ENCODE measurements at places on chromosomes 12 and 14. TPM values are rescaled to one million over a fixed set of nuclear protein-coding genes. Genes with fewer than 3 reads are reported as not detected.

The RPL41 gene
- 2,621 TPM for total RNA-seq

The SPTB gene
- under 0.01 TPM for total RNA-seq

The METTL17 gene
- 20.6 TPM for total RNA-seq

The RIN3 gene
- 4.5 TPM for total RNA-seq

The TAS2R19 gene
- total RNA-seq, result 2.1 TPM

The LRP6 gene
- 57.2 TPM for total RNA-seq

The LALBA gene
- total RNA-seq, result not detected

The SLC10A1 gene
- not detected for total RNA-seq

The RTL1 gene
- total RNA-seq, result not detected

The CDCA3 gene
- 7.0 TPM for total RNA-seq

The JAG2 gene
- total RNA-seq, result 197 TPM

The ABHD12B gene
- not detected for total RNA-seq

The OAS2 gene
- total RNA-seq, result 16.5 TPM

The TM7SF3 gene
- 65.4 TPM for total RNA-seq

The PRIMA1 gene
- total RNA-seq, result not detected

The A2M gene
- total RNA-seq, result 198 TPM

The ANO2 gene
- total RNA-seq, result 96.8 TPM

The GLT1D1 gene
- total RNA-seq, result not detected

The RPGRIP1 gene
- 0.19 TPM for total RNA-seq

The RASSF9 gene
- 1.5 TPM for total RNA-seq

The CEP170B gene
- total RNA-seq, result 7.3 TPM

The RBP5 gene
- 0.38 TPM for total RNA-seq
